ENCODE measurements at places on chromosomes 4 and X.
A peak's percentile ranks its signal among the peaks of the same experiment; 100 is the strongest.

DNA sequence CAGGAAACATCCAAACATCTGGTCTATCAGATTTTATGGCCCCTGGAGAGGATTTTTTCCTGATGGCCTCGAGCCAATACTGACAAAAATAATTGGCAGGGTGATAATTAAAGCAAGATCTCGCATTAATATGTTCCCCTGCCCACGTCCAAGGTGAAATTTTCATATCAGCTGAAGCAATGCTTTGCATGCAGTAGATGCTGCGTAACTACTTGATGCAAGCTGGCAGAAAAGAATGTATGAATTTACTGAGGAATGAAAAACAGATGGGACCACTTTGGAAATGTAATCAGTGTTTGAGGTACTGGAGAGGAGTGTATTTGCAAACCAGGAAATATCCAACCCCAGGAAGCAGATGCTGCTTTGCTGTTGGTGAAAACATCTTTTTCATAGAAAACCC is 36.8 kb upstream of the REST start:
- no peak for DNase-seq

DNA sequence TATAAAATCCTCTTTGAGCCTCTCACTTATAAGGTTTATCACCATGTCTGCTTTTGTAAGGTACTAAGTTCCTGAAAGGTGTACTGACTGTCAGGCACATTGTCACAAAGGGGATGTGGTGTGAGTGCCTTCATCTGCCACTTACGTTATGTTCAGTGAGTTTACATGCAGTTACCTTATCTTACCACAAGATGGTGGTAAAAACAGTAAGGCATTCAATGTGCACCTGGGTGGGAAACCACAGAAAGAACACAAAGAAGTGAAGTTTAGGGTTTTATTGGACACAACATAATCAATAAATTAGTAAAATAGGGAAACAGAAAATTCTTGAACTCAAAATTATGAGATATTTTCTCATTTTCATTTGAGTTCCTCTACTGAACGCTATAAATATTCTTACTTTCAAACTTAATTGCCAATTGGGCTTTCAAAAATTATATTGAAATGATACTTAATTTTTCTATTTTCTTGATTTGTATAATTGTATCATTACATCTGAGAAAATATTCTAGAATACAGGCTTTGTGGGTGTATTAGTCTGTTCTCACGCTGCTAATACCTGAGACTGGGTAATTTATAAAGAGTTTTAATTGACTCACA is 650.8 kb downstream of the PCDH7 start:
- DNase-seq: peak; percentile 5

DNA sequence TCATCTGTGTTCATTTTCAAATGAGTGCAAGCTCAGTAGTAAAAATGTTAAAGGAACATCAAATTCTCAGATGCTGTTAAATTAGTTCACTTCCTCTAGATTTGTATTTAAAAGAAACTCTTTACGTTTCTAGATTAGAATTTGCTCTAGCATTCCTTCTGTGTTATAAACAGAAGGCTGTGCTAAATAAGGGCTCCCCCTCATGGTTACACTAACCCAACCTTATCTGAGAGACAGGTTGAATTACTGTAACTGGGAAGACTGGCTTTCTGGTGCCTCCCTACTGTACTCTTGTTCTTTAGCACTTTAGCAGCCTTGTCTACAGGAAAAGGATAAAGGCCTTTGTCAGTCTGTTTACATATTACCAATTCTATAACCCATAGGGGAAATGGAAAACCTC is 56.8 kb downstream of the RXFP1 start:
- DNase-seq: no peak

DNA sequence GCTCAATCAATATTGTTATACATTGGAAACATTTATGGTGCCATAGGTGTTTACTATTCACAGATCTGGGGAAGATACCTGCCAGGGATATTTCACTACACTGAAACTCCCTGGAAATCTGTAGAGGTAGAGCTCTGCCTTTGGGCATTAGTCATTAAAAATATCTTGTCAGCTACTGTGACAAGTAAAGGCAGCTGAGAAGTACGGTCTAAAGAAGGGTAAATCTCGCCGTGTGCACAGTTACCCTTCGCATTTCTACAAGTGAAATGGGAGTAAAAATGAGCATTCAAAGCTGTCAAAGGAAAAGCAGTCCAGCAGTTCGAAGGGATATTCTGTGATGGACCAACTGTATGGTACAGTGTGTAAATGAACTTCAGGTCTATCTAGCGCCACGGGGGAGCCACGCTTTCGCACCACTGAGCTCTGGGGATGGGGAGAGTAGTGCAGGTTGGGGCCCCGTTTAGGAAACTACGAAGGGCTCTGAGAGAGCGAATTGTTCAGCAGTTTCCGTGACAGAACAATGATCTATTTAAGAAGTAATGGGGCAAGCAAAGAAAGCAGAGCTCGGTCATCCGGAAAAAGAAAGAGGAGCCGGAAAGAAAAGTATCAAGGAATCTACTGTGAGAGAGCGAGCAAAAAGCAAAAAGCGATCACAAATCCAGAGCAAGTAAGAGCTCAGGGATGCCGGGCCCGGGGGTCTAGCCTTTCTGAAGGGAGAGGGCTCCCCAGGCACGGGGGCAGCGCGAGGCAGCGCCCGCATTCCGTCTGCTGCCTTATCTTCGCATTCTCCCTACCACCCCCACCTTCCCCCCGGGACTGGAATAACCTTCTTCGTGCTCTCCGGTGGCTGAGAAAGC is 646 bp downstream of the TIGD4 start:
- DNase-seq: peak; percentile 12

DNA sequence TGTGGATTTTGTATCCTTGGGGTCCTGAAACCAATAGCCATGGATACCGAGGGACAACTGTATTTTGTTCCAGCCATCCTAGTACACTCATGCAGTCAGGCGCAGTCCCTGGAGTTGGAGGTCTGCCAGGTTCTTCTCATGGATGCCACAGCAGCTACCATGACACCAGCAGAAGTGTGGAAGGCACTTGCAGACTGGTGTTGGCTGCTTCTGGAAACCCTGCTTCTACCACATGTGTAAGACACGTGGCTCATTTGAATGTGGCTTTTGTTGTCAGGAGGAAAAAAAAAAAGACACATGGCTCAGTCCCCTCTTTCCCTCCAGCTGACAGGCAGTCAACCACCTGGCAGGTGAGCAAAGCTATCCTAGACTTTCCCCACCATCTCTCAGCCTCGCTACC is 19.4 kb downstream of the DRD5 start:
- no peak for DNase-seq

DNA sequence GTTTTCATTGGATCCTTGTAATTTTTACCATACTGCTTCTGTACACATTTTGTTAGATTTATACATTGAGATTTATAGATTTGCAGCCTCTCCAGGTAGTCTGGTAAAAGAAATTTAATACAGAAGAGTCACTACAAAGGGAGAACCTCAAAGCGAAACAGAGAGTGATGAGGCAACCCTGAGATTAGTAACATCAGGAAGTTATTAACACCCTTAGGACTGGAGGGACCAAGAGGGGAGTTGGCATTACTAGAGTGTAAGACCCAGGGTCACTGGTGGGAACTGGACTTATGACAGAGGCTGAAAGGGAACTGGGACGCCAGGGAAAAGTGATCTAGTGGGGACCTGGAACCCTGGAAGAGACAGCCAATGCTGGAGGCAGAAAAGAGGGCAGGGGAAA is 20.6 kb upstream of the MAML3 start:
- DNase-seq: no peak

DNA sequence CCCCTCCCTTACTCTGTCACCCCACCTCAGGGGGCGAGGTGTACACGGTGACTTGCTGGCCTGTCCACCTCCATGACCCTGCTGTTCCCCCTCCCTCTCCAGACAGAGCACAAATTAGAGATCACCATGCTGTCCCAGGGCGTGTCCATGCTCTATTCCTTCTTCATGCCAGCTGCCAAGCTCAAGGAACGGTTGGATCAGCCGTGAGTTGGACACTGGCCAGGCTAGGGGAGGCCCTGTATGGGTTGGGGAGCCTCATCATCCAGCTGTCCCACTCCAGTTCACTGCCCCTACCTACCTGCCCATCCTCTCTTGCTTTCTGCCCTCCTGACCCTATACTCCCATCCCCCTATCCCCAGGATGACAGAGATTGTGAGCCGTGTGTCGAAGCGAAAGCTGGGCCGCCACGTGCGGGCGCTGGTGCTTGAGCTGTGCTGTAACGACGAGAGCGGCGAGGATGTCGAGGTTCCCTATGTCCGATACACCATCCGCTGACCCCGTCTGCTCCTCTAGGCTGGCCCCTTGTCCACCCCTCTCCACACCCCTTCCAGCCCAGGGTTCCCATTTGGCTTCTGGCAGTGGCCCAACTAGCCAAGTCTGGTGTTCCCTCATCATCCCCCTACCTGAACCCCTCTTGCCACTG is 3.9 kb upstream of the CDK16 start:
- no peak for DNase-seq

- no peak for DNase-seq
Measured at GRCh38 chr4:184844742-184845141, 19.0 kb upstream of the ACSL1 start.

GRCh38 chrX:147875866-147876596 is 35.7 kb upstream of the FMR1 start:
- no peak for DNase-seq

DNA sequence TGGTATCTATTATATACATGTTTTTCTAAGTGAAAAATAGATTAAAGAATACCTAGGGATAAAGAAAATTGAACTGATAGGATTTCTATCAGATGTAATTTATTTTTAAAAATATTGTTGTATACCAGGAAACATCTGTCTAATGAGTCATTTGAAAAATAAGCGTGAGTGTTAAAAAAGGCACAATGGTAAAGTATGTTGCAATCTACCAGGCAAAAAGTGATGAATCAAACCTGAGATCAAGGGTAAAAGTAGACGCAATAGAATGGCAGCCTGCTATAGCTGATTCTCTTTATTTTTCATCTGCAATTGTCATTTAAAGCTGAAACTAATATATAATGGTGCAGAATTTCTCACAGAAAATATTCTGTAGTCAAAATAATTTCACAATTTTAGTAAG is 1119.6 kb downstream of the PCDH18 start:
- no peak for DNase-seq

DNA sequence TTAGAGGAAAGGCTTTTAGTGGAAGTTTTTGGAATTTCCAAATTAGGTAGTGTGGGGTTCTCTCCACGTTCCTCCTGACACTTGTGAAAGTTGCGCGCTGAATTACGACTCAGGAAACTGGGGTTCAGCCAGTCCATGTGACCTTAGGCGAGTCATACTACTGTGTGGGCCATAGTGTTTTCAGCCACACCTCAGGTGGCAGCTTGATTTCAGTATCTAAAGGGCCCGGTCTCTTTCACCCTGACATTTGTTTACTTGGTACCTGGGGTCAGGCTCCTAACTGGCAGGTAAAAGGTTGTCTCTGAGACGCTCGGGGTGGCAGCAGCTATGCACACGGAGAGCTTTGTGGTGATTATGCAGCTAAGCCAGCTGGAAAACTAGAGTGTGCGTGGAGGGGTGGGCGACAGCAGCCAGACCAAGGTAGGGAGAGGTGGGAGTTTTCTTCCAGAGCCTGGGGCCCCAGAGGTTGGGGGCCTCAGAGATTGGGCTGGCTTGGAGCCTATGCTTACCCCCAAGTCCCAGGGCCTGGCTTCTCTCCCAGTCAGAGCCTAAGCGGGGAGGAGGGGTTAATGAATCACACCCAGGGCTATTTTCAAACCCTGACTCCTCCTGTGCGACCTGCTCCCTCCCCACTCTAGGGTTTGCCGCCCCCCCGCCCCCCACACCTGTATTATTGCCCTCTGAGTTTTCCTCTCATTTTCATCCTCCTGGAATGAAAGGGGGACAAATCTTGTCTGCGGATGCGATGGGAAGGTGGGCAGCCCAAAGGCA is 47.2 kb downstream of the STARD8 start:
- DNase-seq: peak; percentile 42

- no peak for DNase-seq
Measured at GRCh38 chr4:139685180-139685579, 19.6 kb downstream of the MGST2 start.

DNA sequence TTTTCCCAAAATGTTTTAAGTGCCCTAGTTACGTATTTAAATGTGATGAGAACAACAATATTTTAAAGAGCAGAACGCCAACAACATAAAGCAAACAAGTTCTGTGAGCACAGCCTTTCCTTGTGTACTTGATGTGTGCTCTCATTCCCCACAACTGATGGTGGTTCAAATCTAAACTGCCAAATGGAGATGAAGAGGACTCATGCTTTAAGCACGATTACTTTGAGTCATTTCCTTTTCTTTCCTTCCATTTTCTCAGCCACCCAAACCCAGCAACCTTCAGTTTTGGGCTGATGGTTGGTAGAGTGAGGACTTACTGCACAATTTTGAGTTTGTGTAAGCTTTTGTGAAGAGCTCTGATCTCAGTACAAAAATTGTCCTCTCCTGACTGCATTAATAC is 1.7 kb downstream of the NSD2 start:
- DNase-seq: no peak

- no peak for DNase-seq
Measured at GRCh38 chrX:928606-929005, 283.8 kb downstream of the CRLF2 start.

DNA sequence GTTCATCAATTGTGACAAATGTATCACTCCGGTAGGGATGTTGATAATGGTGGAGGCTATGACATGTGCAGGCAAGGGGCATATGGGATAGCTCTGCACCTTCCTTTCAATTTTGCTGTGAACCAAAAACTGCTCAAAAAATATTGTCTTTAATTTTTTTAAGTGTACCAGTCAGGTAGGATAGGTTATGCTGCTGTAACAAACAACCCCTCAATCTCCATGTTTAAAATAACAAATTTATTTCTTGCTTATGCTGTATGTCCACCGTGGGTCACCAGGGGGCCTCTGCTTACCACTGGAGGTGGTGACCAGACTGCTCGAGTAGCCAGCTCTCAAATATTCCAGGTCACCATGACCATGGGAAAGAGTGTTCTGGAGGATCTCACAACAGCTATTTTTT is 23.4 kb upstream of the MSX1 start:
- no peak for DNase-seq

- no peak for DNase-seq
Measured at GRCh38 chr4:3658530-3658913, 107.7 kb upstream of the ADRA2C start.

DNA sequence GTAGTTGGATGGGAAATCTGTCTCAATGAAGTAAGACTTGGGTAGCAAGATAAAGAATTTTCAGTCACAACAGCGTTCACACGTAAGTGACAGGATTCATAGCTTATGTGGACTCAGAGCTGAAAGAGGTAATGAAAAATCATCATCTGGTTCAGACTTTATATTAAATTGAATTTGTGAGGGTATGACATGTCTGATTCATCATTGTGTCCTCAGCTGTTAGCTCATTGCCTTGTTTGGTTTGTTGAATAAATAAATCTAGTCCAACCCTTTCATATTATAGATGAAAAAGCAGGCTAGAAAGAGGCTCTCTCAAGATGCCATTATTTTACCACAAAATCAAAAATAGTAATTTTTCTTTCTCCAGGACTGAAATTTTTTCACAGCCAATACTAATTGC is 2.7 kb upstream of the CYSLTR1 start:
- no peak for DNase-seq

DNA sequence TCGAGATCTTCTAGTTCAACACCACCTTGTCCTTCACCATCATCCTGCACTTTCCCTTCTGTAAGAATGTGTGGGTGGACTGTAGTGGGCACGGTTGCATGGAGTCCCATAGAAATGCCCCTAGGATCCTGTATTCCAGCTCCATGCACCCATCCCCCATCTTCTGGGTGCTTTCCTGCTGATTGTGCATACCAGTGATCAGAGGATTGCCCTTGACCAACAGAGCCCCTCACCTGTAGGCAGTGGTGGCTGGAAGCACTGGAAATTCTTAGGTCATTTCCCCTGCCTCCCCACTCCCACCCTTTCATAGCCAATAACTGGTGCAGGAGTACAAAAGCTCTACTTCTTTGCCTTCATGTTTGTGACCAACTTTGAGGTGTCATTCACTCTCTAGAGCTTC is 213.4 kb upstream of the ARSJ start:
- DNase-seq: no peak

Data from hematopoietic multipotent progenitor cell treated with erythropoietin and hydrocortisone succinate and interleukin-3 and kit ligand, for 17 days (in vitro differentiated cells).